ENCODE measurements at places on chromosomes 7 and 10.
A peak's percentile ranks its signal among the peaks of the same experiment; 100 is the strongest.

GRCh38 chr10:24857031-24857725 lies 95.2 kb downstream of the PRTFDC1 start:
- no peak for DNase-seq

DNA sequence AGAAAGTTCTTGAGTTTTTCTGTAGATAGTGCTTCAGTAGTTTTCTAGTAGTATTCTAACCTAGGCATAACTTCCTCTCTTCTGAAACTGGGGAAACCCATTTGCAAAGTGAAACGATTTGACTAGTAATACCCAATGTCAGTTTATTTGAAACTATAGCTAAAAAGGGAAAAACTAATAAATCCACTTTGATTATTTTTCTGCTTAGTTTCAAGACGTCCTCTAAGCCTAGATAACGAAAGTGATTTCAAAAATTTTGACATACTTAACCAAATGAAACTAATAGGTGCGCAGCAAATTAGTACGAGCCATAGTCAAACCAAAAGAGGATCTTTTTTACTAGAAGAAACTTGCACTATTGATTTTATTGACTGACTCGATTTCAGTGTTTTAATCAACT lies 9.8 kb upstream of the SP8 start:
- DNase-seq = no peak

GRCh38 chr10:21399392-21400035 lies 126.0 kb downstream of the SKIDA1 start:
- peak; percentile 94 for DNase-seq

DNA sequence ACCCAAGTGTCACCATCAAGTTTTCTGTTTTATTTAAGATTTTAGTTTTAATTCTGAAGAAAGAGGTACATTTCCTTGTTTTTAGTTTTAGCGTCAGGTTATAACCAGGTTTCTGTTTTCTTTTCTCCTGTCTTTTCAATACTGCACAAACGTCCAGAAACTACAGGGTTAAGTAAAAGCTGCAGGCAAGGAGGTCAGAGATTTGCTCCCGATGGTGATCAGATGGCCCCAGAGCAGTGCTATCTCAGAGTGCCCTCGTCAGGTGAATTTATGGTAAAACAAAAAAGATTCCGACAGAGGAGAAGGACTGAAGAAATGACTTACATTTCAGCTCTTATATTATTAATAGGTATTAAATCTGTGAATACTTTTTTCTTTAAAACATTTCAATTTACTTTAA lies 128.2 kb downstream of the STRA8 start:
- DNase-seq = no peak

DNA sequence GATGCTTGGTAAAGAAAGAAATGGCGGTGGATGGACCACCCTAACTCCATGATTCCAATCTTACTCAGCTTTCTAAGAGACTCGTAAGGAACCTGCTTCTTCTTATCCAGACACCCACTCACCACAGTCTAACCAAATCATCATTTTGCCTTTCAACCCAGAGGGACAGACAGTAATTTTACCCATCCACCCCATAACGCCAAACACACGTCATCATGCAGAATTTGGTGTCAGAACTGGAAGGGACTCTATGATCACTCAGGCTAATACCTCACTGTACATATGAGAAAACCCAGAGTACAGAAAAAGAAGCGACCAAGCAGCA lies 388 bp downstream of the ECD start:
- DNase-seq = no peak

GRCh38 chr7:98387131-98387530 lies 13.8 kb downstream of the BAIAP2L1 start:
- DNase-seq = no peak

- DNase-seq = no peak
Measured at GRCh38 chr10:10734356-10735064, 283.2 kb upstream of the CELF2 start.

DNA sequence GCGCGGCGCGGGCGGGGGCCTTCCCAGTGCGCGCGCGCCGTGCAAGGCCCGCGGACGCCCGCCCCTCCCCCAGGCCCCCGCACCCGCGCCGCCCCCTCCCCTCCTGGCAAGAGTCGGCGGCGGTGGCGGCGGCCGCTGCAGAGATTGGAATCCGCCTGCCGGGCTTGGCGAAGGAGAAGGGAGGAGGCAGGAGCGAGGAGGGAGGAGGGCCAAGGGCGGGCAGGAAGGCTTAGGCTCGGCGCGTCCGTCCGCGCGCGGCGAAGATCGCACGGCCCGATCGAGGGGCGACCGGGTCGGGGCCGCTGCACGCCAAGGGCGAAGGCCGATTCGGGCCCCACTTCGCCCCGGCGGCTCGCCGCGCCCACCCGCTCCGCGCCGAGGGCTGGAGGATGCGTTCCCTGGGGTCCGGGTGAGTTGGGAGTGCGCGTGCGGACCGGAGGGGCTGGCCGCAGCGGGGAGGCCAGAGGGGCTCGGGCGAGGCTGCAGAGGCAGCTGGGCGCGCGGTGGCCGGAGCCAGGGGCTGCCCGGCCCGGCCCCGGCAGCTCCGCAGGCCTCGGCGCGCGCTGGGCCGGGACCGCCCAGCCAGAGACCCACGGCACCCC lies at the start of gene BMPR1A:
Gene BMPR1A, plus strand, starts transcription at position 109 of the 602 bp plus-strand sequence. CDS start 119,400 bp downstream, outside the sequence.
- no peak for DNase-seq

- DNase-seq = no peak
Measured at GRCh38 chr7:22296265-22296566, 60.7 kb downstream of the RAPGEF5 start.

Measured in skin of body (tissue), 3 donors.